Activated naive CD4-positive, alpha-beta T cell (primary cell): ENCODE measurements at places on chromosomes 16 and 17.

GRCh38 chr17:80315517-80316182 lies 55.0 kb downstream of the RNF213 start:
- no peak for DNase-seq

GRCh38 chr16:8044796-8045195 lies 545.5 kb downstream of the TMEM114 start:
- DNase-seq: no peak

GRCh38 chr16:49455181-49455990 lies 81.8 kb downstream of the C16orf78 start:
- DNase-seq: no peak

DNA sequence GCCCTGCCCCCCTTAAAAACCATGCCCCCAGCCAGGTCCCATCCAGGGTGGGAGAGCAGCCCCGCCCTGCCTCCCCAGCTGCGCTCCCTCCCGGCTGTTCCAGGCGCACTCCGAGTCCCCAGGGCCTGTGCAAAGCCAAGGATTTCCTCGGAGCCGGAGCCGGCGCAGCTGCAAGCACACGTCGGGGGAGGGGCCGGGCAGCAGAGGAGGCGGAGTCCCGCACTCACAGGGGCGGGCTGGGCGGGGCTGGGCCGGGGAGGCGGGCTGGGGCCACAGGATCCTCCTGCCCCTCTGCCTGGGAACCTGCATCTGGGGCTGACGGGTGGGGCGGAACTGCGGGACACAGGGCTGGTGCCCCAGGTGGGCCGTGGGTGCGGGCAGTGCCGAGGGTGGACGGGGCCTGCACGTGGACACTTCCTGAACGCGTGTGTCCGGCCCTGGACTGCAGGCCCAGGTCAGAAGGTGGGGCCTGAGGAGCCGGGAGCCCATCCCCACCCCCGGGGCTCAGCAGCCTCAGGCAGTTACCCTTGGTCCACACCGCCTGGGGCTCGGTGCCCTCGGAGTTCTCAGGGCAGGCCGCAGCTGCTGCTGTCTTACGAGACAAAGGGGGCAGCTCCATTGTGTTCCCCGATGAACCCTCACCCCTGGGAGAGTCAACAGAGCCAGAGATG lies 24.0 kb upstream of the SSTR5 start:
- no peak for DNase-seq

- no peak for DNase-seq
Measured at GRCh38 chr17:19728084-19728495, 11.7 kb upstream of the SLC47A2 start.

DNA sequence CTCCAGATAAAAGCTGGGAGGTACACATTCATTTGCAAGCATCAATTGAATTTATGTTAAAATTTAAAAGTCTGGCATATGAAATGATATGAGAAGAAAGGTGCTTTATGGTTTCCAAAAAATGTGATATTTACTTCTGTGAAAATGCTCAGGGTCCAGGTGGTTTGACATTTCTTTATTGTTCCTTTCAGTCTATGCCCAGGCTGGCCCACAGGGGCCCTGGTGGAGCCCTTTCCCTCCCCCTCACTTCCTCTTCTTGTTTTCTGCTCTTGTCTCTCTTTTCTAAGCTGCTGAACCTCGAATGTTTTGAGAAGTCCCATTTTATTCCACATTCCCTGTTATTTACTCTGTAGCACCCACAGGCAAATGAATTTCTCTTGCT lies 127.8 kb downstream of the HS3ST3B1 start:
- no peak for DNase-seq

- DNase-seq: no peak
Measured at GRCh38 chr16:29891525-29892457, 7.6 kb downstream of the SEZ6L2 start.

DNA sequence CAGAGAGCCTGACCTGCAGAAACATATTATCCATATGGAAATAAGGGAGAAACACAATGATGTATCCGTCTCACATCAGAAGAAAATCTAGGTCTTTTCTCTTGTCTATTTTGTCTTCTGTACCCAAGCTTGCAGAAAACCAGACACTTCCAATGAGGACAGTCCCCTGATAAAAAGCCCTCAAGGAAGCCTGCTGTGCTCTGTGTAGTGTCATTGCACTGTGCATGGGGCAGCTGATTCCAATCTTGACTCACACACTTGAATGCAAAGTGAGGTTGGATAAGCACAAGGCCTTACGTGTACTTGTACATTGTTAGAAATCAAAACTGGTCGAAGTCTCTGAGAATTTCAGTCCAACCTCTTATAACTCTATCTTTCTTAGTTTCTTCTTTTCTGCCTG lies 256.6 kb upstream of the MYOCD start:
- DNase-seq: no peak

DNA sequence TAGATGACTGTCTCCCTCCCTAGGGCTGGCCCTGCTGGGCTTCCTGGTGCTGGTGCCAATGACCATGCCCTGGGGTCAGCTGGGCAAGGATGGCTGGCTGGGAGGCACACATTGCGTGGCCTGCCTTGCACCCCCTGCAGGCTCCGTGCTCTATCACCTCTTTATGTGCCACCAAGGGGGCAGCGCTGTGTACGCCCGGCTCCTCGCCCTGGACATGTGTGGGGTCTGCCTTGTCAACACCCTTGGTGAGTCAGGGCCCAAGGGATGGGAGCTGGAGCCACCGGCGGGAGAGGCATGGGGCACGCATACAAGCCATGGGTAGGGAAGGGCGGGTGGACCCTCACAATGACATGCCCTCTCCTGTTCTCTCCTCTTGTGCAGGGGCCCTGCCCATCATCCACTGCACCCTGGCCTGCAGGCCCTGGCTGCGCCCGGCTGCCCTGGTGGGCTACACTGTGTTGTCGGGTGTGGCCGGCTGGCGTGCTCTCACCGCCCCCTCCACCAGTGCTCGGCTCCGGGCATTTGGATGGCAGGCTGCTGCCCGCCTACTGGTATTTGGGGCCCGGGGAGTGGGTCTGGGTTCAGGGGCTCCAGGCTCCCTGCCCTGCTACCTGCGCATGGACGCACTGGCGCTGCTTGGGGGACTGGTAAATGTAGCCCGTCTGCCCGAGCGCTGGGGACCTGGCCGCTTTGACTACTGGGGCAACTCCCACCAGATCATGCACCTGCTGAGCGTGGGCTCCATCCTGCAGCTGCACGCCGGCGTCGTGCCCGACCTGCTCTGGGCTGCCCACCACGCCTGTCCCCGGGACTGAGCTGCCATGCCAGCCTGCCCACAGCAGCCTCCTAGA lies 2.2 kb downstream of the PAQR4 start:
- DNase-seq: no peak

DNA sequence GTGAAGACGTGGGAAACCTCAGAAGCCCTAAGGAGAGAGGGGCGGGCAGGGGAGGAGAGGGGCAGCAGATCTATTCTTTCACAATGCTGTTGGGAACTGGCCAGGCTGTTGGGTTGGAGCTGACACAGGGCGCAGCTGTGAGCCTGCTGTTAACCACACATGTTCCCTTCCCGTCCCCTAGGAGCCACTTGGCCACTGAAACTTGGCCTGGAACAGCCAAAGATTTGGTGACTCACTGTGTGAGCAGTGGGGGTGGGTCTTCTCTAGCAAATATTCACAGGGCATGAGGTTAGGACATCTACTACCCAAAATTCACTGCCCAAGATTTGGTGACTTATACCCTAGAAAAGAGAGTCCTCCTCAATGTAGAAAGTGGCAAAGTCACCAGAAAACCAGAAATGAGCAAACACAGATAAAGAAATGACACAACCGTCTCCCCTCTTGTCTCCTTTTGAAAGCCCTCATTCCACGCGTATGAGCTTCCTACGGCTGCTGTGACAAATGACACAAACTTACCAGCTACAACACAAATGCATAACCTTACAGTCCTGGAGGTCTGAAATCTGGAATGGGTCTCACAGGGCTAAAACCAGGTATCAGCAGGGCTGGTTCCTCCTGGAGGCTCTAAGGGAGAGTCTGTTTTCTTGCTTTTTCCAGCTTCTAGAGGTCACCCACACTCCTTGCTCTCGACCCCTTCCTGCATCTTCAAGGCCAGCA lies 6.3 kb downstream of the TBC1D16 start:
- no peak for DNase-seq

- DNase-seq: no peak
Measured at GRCh38 chr17:50076591-50077235, 18.4 kb upstream of the PDK2 start.

DNA sequence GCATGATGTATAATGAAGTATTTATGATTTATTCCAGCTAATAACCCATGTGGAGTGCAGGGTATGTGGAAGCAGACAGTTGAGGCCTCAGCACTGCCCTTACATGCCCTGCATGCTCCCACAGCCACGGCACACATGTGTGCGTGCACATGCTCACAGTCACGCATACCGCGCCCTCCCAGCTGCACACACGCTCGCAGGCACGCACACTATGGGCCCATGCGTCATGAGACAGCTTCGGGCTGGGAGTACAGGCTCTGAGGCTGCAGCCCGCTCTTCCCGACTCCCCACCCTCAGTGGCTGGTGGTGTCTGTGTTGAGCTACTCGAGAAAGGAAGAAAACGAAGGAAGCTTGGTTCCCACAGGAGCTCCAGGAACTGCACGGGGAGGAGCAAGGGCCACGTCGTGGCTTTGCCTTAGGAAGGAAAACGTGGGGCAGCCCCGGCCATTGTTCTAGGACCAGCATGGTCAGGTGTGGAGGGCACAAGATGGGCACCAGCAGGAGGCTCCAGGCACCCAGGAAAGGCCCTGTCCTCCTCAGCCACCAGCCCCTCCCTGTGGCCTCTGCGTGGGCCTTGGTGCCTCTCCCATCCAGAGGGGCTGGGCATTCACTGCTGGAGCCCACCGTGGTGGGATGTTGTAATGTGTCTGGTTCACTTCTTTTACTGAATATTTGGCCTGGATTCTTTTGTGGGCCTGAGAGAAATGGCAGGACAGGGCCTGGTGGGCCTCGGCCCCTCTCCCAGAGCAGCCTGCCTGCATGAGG lies 27.5 kb upstream of the CDH15 start:
- DNase-seq: no peak

DNA sequence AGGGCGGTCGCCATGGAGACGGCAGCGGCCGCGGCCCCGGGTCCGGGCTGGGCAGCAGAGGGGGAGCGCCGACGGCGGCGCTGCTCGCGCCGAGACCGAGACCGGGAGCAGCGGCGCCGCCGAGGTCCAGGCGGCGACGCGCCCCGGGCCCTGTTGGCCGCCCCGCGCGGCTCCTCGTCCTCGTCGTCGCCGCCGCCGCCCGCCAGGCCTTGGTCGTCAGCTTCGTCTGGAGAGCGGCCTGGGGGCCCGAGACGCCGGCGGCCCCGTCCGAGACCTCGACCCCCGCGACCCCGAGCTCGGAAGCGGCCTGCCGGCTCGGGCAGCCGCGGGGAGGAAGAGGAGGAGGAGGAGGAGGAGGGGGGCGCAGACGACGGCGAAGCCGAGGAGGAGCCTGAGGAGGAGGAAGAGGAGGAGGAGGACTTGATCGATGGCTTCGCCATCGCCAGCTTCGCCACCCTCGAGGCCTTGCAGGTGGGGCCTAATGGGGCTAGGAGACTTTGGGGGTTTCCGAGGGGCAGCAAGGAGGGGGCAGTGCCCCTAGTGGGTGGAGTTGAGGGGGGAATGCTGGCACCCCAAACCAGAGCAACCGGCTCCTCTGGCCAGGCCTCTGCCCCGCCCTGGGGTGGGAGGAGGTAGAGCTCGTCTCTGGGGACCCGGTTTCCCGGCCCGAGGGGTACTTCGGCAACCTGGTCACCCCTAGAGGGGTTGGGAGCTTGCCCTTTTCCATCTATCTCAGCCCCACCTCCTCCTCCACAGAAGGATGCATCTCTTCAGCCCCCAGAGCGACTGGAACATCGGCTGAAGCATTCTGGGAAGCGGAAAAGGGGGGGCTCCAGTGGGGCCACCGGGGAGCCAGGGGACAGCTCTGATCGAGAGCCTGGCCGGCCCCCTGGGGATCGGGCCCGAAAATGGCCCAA lies 1.5 kb downstream of the FBRS start:
- no peak for DNase-seq

DNA sequence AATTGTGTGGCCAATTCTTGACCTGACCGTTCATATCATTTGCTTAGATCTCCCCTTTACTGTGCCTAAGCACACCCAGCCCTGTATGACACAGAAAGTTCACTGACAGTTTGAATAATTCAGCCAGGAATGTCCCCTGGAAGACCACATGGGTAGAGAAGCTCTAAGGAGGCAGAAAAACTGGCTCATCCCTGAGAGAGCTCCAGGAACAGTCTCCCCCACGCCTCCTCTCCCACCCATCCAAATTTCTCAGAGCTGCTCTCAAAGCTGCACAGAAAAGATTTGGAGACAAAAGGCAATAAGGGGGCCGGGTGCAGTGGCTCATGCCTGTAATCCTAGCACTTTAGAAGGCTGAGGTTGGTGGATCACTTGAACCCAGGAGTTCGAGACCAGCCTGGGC lies 11.2 kb downstream of the PRAC1 start:
- DNase-seq: no peak

- DNase-seq: no peak
Measured at GRCh38 chr17:43552229-43552837, 6.2 kb upstream of the ETV4 start.

GRCh38 chr16:85201574-85201973 lies 89.3 kb upstream of the CIBAR2 start:
- no peak for DNase-seq

DNA sequence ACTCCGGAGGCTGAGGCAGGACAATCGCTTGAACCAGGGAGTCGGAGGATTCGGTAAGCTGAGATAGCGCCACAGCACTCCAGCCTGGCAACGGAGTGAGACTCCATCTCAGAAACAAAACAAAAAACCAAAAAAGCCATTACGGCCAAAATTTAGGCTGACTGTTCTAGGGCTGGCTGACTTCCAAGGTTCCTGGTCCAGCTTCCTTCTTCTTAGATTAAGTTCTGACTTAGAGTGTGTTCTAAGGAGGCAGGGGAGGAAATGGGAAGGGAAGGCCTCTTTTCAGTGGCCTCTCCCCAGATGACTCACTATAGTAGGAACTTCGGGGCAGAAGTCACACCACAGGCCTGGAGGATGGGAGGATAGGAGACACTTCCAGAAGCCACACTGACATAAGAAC lies 27.7 kb upstream of the CLEC18B start:
- DNase-seq: no peak

DNA sequence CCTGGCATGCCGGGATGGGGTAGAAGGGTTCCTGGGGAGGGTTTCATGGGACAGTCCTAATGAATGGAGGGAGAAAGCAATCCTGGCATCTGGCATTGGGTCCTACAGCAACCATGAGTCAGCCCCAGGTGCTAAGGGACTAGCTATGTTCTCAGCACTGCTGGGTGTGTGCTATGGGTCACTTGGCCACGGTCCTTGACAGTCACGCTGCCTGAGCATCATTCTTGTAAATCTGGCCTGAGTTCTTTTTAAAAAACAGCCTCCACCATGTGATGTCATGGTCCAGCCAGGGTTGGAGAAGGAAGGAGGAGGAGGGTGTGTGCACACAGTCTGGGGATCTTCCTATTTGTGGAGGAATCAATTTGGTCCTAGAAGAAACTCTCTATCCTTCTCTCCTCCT lies 6.2 kb upstream of the RAMP2 start:
- no peak for DNase-seq

DNA sequence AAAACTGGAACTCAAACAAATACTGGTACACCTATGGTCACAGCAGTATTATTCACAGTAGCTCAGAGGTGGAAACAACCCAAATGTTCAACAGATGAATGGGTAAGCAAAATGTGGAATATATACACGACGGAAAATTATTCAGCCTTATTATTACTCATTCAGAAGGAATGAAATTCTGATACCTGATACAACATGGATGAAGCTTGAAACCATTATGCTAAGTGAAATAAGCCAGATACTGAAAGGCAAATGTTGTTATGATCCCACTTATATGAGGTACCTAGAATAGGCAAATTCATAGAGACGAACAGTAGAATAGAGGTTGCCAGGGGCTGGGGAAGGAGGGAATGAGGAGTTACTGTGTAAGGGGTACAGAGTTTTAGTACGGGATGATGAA lies 27.1 kb upstream of the MYLK3 start:
- no peak for DNase-seq
